ENCODE measurements at places on chromosomes 5 and 9.

- DNase-seq = no peak
Measured at GRCh38 chr5:95925378-95925744, 36.3 kb downstream of the ELL2 start.

- peak; percentile 5 for DNase-seq
Measured at GRCh38 chr5:161545344-161546094, 1.0 kb downstream of the GABRB2 start.

GRCh38 chr5:173832386-173832785, 55.8 kb upstream of the CPEB4 start:
- DNase-seq = peak; percentile 79

GRCh38 chr5:53303105-53303504, 177.3 kb upstream of the FST start:
- no peak for DNase-seq

DNA sequence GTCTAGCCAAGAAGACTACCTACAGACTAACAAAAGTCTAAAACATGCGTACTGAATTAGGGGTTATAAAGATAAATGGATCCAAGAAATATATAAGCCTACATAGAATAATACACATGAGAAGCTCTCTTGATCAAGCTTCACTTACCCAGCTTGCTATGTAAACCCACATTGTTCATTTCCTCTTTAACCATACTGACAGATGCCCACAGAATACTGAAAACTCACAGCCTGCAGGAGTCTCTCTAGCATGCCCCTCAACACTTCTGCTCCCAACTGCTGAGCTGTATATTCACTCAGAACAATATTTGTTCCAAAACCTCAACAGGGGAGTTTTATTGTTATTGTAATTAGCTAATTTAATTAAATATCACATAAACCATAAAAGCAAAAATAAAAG, 52.4 kb downstream of the RFX3 start:
- peak; percentile 50 for DNase-seq

GRCh38 chr9:91150998-91151717, 210.6 kb downstream of the AUH start:
- peak; percentile 84 for DNase-seq

DNA sequence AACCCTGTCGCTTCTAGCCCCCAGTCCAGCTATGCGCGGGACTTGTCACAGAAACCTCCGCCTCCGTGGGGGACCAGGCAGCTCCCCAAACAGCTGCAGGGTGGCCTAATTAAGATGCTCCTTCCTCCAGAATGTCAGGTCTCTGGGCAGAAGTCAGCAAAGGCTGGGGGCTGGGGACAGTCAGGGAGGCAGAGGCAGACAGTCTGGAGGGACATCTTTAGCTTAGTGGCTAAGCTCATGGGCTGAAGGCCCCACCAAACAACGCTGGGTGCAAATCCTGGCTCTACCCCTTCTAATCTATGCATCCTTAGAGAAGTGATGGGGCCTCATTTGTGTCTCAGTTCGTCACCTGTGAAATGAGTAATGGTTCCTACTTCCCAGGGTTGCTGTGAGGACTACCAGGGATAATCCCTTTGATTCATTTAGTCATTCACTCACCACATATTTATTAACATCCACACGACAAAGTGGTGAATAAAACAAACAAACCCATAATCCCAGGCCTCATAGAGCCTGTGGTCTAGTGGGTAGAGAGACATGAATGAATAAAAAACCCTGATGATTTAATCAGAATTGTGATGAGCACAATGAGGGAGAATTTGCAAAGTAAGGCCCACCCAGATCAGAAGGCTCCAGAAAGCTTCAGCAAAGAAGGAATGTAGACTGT, 20.2 kb upstream of the MED27 start:
- no peak for DNase-seq

- DNase-seq = no peak
Measured at GRCh38 chr5:127429928-127430327, 87.5 kb upstream of the PRRC1 start.

- DNase-seq = no peak
Measured at GRCh38 chr5:130549884-130550561, 615.0 kb downstream of the HINT1 start.

DNA sequence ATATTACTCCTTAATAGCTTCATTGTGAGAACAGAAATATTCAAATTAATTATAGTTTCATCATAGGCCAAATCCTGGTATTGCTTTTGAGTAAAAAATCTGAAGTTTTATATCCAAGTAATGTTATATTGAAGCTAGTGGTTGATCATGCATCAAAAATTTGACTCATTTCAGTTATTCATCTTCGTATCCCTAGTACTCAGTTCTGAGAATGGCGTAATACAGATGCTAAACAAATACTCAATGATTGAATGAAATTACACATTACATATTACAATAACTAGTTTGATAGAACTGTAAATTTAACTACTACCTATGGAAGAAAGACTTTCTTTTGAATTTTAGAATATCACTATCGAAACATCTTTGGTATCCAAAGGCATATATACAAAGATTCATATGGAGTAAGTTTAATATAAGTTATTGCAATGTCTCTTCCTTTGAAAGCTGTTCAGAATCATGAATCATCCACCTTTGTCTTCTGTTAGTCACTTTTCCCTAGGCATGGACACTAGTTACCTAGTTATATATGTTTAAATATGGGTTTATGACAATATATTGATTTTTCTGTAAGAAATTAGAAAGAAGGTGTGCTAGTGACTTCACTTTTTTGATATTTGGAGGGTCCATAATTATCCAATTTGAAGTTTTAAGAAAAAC, 5.0 kb upstream of the ZNF462 start:
- no peak for DNase-seq

DNA sequence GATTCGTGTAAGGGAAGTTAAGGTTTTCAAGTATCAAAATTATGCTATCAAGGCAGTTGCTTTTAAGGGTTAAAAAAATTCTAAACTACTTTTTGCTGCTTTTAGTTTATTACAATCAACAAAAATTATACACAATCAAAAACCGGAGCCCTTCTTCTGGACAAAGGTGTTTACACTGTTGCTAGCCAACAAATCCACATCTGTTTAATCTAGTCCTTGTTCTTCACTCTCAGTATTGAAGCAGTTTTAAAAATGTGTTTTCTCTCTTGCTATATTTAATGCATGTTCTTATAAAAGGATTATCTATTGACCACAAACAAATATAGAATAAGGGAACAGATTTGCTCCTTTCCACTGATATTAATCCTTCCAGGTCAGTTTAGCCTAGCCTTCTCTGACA, 2.5 kb downstream of the FEM1C start:
- no peak for DNase-seq

- DNase-seq = no peak
Measured at GRCh38 chr5:137611794-137612435, 112.8 kb upstream of the SPOCK1 start.

GRCh38 chr5:59999056-59999455, 105.5 kb upstream of the PDE4D start:
- DNase-seq = no peak
